ENCODE measurements at places on chromosomes 2 and 18. TPM values are rescaled to one million over a fixed set of nuclear protein-coding genes. Genes with fewer than 3 reads are reported as not detected.

The GALNT3 gene
- total RNA-seq: 4.7 TPM

The IL1A gene
- total RNA-seq: not detected

DNA sequence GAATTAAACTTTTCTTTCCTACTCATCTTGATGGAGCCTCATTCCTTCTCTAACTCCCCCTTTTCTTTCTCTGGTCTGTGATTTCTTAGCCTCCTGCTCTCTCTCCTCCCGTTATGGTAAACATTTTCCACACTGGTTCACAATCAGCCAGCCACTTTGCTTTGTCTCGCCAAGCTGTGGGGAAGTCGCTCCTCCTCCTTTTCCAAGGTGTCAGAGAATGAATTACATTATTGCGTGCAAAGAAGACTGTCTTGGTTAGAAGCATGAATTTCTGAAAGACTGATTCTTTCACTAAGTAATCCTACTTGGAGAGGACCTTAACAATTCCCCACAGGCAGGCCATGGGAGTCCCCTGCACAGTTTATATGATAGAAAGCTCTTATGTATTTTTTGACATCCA is 46.1 kb downstream of the RASGRP3 start:
- no peak for DNase-seq

DNA sequence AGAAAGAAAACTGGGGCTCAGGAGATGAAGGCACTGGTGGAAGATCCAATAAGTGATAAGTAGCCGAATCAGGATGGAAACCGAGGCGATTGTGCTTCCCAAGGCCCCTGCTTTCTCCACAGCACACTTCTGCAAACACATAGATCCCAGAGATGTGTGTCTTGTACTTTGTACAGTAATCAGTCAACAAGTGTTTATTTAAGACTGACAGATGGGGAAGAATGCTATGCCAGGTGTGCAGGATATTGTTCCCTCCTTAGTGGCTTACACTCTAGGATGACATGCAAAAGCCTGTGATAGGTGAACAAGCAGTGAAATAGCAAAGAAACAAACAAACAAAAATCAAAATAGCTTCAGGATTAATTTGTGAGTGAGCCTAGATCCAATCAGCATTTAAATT is 116.6 kb downstream of the ACTR3 start:
- DNase-seq: no peak

DNA sequence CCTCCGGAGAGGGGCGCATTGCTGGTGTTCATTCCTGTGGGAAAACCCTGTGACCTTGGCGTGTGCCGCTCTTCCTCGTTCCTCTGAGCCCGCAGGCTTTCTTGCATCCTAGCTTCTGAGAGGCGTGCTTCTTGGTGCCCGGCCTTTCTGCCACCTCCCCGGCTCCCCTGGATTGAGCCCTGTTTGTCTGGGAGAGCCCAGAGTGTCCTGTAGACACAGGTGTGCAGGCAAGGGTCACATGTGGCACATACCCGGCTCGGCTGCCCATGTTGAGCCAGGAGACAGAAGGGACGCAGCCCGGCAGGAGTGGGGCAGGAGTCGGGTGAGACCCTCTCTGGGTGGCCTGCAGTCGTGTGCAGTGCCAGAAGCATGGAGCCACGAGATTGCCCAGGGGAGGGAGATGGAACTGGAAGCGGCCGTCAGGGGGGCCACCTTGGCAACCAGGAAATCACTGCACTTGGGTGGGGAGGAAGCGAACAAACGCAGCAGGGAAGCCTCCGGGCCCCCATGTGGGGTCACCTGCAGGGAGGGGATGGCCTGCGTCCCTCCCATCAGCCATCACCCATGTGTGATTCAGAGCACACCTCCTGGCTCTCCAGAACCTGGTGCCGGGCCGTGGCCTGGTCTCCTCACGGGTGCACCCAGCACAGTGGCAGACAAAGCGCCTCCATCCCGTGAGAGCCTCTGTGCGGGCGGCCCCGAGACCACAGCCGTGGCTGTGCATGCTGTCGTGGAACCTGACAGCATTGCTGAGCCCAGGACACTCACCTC is 92.9 kb downstream of the SH3BP4 start:
- no peak for DNase-seq

The TUBB8B gene
- not detected for total RNA-seq

- DNase-seq: no peak
These were observed 86.8 kb downstream of the PRPF40A start for GRCh38 chr2:152630466-152630865.

The BABAM2 gene
- total RNA-seq: 51.0 TPM

The FKBP1B gene
- 4.0 TPM for total RNA-seq

The AQP12A gene
- not detected for total RNA-seq

- no peak for DNase-seq
These were observed 109.8 kb downstream of the FARSB start for GRCh38 chr2:222545823-222546795.

GRCh38 chr18:37460604-37461003 is 105.0 kb downstream of the CELF4 start:
- DNase-seq: no peak

- DNase-seq: no peak
These were observed 69.5 kb upstream of the TGIF1 start for GRCh38 chr18:3380384-3380961.

- no peak for DNase-seq
These were observed 8.4 kb downstream of the FBXO36 start for GRCh38 chr2:229930656-229931055.

All from activated naive CD8-positive, alpha-beta T cell treated with anti-CD3 and anti-CD28 coated beads, Interleukin-2, amount 10 ng/mL, durations not matched to agents 7 days and 5 days (primary cell).